ENCODE measurements at places on chromosomes 12 and 14.

DNA sequence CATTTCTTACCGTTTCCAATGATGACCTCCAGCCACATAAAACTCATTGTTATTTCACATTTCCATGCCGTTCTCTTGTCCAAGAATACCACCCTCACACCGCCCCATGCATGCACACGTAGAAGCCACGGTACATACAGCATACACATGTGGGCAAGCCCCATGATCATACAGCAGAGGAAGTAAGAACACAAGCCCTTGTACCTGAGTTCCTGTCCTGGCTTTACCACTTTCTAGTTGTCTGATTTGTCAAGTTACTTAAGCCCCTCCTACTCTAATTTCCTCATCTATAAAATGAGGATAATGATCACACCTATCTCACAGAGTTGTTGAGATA is 59.9 kb downstream of the DUSP16 start:
- no peak for DNase-seq

DNA sequence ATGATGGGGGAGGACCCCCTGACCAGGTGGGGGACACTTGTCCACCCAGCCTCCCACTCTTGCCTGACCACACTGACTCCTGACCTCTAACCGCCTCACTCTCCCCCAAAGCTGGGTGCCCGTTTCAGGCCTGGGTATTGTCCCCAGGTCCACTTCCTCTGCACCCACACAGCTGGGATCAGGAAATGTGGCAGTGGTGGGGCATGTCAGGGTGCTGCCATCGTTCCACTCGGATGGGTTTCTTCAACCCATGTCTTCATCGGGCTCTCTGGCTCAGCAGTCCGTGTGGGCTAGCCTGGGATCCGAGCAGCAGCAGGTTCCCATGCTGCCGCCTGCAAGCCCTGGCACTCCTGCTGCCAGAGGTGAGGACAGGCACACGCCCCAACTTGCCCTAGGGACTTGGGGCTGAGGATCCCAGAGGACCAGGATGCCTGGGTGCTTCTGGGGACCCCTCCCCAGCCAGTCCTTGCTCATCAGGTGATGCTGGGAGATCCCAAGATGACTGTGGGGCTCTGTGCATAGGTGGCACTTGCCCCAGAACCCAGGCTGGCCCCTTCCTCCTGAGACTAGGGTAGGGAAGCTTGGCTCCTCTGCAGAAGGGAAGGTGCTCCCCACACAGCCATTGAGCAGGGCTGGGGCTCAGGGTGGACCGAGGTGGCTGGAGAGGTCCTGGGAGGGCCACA is 2.9 kb upstream of the CLBA1 start:
- DNase-seq, result no peak

DNA sequence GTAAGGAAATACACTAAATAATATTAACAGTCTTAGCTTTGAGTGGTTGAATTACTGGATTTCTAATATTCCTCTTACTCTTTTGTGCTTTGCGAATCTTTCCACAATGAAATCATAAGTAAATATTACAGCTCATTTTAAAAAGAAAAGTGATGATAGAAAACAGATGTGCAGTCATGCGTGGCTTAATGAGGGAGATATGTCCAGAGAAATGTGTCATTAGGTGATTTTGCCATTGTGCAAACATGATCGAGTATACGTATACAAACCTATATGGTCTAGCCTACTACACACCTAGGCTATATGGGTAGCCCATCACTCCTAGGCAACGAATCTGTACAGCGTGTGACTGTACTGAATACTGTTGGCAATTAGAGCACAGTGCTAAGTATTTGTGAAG is 59.3 kb downstream of the SLC15A5 start:
- no peak for DNase-seq

DNA sequence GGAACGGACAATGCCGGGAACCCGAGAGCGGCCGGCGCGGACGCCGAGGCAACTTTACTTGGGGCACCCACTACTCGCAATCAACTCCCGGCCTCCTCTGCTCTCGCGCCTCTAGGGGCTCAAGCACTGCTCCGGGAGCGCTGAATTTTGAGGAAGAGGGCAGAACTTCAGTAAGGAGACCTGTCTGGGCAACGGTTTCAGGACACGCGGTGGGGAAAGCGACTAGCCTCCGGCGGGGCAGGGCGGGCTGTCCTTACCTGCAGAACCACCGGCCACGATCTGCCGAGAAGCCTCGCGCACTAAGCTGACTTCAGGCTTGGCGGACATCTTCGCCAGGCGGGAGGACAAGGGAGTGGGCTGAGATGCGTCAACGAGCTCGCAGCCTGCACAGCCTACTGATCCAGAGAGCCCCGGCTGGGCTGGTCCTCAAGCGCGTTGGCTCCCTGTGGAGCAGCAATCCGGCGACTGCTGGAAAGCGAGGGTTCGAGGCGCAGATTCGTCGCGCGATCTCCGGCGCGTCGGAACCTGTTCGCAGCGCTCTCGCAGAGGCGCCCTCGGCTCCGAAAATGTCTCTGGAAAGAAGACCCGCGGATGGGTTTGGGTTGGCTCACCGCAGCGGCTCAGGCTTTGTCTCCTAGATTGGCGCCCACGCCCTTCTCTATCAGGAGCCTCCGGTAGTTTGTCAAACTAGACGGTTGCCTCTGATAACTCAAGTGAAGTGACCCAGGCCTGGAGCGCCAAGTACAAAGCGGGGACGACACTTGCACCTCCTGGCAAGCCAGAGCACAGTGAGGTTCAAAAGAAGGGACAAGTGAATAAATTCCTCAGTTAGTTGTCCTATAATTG is at the start of gene SLC25A21:
SLC25A21 (minus strand) TSS at position 583 of the 846 bp plus-strand sequence.
- no peak for DNase-seq

- DNase-seq, result no peak
Measured at GRCh38 chr12:61414470-61414869, 845.7 kb upstream of the USP15 start.
